ENCODE measurements at places on chromosomes 3 and 15.

GRCh38 chr15:56931639-56932508, 13.4 kb downstream of the TCF12 start:
- no peak for DNase-seq

GRCh38 chr3:172569128-172570008, 46.1 kb upstream of the TNFSF10 start:
- peak; percentile 65 for DNase-seq

- no peak for DNase-seq
These were observed 533.1 kb upstream of the CBLB start for GRCh38 chr3:106401666-106402490.

DNA sequence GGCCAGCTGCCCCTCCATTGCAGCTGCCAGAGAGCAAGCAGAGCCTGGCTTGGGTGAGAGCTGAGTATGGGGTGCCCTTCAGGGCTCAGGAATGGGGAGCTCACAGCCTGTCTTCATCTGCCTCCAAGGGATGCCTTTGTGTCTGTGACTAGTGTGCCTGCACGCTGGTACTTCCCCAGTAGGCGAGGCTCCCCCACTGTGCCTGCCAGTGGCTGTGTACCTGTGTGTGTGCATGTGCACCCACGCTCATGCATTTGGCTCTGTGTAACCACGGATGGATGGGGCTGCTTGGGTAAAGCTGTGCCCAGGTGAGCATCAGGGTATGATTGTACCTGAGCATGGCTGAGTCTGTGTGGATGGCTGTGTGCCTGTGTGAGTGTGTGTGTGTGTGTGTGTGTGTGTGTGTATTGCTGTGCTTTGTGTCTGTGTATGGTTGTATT, 2.3 kb upstream of the GRM2 start:
- DNase-seq, result no peak

GRCh38 chr15:74663303-74664027, 32.4 kb downstream of the EDC3 start:
- DNase-seq, result no peak

- DNase-seq, result peak; percentile 32
These were observed 29.5 kb downstream of the GYG1 start for GRCh38 chr3:149020839-149021252.

DNA sequence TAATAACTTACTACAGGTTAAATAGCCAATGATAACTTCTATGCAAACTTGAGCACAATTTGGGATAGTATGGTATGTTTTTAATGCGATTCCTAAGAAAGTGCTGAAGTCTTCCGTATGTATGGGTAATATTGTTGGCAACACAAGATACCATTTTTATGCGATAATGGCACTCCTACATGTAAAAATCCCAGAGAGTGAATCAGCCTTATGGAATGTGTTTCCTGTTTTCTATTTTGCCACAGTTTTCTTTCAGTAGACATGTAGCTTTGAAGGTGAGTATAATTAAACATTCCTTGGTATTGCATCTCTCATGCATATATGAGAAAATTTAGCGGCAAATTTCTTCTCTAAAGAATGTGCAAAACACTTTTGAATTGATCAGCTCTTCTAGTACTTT, 396.8 kb upstream of the AZI2 start:
- no peak for DNase-seq

GRCh38 chr3:194851254-194851653, 165.6 kb downstream of the FAM43A start:
- DNase-seq, result no peak

GRCh38 chr15:34943711-34944110, 25.8 kb downstream of the AQR start:
- DNase-seq, result no peak

DNA sequence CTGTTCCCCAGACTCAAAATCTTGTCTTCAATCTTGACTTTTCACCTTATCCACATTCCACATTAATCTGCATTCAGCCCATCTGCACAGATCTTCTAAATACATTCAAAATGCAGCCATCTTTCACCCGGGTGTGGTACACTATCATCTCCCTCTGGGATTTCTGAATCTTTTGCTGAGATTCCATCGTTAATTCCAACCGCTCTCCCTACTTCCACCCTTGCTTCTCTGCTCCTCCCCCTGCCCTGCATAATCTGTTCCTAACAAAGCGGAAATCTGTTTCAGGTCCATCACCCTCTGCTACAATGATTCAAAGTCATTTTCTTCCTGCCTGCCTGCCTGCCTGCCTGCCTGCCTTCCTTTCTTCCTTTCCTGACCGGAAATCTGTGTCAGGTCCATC, 7.9 kb upstream of the GOLGA8B start:
- no peak for DNase-seq

- DNase-seq, result no peak
These were observed 37.1 kb downstream of the SEMA3G start for GRCh38 chr3:52407779-52408178.

- DNase-seq, result no peak
These were observed 605.7 kb upstream of the CFAP20DC start for GRCh38 chr3:59655418-59656015.

GRCh38 chr3:134622806-134623365, 27.9 kb downstream of the KY start:
- DNase-seq, result no peak

GRCh38 chr3:153043729-153044328, 118.2 kb upstream of the RAP2B start:
- DNase-seq, result peak; percentile 52

DNA sequence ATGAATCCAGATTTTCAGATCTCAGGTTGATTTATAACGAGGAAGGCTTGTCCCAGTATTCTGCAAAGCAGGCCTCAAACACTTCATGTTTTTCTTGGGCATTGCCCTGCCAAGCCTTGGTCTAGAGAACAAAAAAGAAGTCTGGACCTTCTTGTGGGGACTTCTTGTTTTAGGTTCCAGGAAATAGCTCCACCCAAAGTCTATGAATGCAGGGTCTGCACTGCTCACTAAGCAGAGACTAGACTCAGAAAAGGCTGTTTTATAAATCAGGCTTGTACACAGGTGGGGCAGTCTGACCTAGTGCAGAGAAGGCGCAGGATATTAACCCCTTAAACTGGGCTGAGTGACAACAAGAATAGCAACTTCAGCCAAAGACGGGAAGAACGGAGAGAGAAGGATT, 44.3 kb downstream of the GLB1 start:
- DNase-seq, result peak; percentile 41

GRCh38 chr3:114481113-114481512, 187.3 kb downstream of the TIGIT start:
- DNase-seq, result no peak

GRCh38 chr3:195040773-195041520, 230.0 kb downstream of the XXYLT1 start:
- DNase-seq, result no peak

DNA sequence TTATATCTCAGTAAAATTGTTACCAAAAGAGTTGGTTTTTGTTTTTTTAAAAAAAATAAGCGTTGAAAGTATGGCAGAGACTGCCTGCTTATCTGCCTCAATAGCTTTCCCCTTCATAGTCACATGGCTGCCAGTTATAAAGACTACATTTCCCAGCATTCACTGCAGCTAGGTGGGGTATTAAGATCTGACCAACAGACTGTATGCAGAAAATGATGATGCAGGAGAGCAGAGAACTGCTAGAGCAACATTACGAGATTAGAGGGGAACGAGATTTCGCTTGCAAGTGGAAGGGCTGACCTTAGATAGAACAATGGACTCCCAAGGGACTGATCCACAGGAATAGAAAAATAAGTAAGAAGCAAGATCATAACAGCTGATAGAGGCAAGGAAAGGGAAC, 14.3 kb downstream of the RHOA start:
- DNase-seq, result no peak

GRCh38 chr3:14473411-14473891, 66.7 kb downstream of the GRIP2 start:
- DNase-seq, result no peak

DNA sequence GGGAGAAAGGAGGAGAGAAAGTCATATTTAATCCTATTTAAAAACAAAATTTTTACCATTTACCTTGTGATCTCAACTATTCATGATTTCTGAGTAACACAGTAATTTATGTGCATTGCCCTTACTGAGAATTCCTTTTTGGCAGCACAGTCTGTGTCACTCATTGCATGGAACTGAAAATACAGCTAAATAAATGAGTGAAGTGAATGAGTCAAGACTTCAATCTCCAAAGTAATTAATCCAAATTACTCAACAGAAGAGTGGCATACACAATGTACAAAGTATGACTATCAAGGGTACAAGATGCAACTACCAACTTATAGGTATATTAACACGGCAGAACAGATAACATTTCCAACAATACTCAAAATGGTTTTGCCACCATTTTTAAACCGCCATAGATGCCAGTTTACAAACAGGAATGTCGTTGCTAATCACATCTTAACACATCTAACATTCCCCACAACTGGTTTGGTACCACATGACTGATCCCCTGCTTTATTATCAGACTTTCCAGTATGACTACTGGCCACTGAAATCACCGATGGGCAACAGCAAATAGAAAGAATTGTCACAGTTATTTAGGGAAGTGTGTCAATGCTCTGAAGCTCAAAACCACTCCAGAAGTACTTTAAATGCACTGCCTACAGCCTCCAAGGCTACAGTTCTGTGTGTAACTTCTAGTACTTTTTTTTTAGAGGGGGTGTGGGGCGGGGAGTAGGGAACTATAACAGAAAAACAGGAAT, 410.4 kb downstream of the SHQ1 start:
- DNase-seq, result peak; percentile 72

- no peak for DNase-seq
These were observed 89.4 kb downstream of the PDE8A start for GRCh38 chr15:85071061-85071460.

- DNase-seq, result no peak
These were observed 56.5 kb downstream of the ACAD9 start for GRCh38 chr3:128935922-128936321.

GRCh38 chr3:118705487-118706219, 329.0 kb downstream of the IGSF11 start:
- no peak for DNase-seq

- no peak for DNase-seq
These were observed 292.7 kb downstream of the UACA start for GRCh38 chr15:70470556-70471191.

GRCh38 chr3:128546646-128547045, 53.6 kb upstream of the GATA2 start:
- DNase-seq, result no peak

Measured in inflammatory macrophage treated with lipopolysaccharide for 1 hour (primary cell).